Activated CD4-positive, CD25-positive, alpha-beta regulatory T cell treated with anti-CD3 and anti-CD28 coated beads, Interleukin-2, amount 50 U/mL, for 72 hours (primary cell): ENCODE measurements at places on chromosomes 2 and 18.

- no peak for DNase-seq
These were observed 2.1 kb upstream of the SIX3 start for GRCh38 chr2:44939106-44940048.

DNA sequence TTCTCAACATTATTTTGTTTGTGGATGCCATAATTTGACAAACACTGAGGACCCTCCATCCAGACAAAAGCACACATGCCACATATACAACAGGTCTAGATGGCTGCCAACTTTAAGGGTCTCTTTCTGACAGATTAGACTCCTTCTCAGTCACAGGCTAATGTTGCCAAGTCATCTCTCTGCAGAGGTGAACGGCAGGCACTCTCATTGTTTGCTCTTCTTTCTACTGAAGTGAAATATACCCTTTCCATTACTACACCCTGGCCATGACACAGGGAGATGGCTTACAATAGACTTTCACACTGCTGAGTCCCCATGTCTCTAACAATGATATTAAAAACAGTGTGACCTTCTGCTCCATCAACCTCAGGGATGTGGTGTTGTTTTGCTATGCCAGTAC is 47.5 kb upstream of the ZNF397 start:
- DNase-seq = no peak

DNA sequence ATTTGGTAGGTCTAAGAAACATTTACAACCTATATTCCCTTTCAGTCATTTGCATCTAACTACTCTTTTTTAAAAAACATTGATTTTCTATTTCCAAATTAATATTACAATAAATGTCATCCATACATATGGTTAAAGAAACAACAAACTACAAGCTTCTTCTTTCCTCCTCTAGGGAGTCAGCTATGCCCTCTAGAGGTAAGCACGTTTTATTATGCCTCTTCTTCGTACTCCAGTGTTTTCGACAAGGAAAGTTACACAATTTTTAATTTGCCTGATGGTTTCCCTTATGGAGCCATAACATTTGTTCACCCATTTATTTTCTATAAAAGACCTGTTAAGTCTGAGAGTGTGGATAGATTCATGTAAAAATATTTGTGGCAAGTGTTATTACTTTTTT is 183.4 kb upstream of the CDH7 start:
- DNase-seq = no peak

GRCh38 chr2:3125001-3125760 is 252.4 kb downstream of the EIPR1 start:
- no peak for DNase-seq

GRCh38 chr2:104733226-104733943 is 120.5 kb upstream of the POU3F3 start:
- no peak for DNase-seq

GRCh38 chr18:58492891-58493469 is 135.9 kb downstream of the ALPK2 start:
- DNase-seq = no peak

GRCh38 chr2:73385504-73386341 is at the start of gene ALMS1:
Gene ALMS1 (plus strand): TSS chr2:73385836. CDS start chr2:73385869, 33 bp downstream.
- peak; percentile 86 for DNase-seq

- DNase-seq = no peak
These were observed 62.5 kb upstream of the RAB27B start for GRCh38 chr18:54765636-54766375.

DNA sequence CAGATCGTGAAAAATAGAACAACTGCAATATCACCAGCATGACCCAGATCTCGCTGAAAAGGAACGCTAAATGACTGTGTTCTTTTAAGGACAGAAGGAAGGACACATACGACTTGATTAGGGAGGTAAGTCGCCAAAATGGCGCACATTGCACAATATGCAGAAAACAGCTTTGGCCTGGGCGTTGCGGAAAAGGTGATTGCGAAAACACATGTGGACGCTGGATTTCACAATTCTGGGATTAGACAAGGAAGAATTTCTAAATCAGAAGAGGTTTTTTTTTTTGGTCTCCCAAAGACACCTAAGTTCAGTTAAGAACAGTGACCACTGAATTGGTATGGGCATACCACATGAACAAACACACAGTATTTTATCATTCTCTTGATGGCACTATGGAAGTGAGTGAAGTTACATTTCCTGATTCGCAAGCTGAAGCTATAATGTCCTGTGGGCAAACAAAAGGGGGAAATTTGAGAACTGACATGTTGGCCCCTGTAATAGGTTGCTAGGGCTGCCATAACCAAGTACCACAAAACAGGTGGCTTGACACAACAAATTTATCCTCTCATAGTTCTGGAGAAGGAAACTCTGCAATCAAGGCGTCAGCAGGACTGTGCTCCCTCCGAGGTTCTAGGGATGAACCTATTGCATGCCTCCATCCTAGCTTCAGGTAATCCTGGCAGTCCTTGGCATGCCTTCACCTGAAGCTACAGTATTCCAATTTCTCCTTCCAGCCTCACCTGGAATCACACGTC is 25.8 kb upstream of the ERICH2 start:
- no peak for DNase-seq

DNA sequence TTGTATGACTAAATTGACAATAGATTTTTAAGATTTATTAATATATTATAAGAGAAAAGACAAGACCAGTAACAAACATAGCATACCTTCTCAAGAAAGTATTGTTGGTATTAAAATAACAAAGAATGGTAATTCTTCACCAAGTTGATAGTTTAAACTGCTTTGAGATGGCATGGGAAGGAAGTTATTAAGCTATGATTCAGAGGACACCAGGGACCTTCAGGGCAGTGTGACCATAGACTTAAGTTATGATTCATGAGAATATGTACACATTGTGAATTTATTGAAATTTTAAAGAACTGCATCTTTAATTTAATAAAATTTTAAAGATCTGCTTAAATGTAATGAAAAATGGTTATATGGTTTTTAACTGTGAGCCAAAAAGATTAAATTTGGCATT is 205.7 kb downstream of the DSEL start:
- no peak for DNase-seq

DNA sequence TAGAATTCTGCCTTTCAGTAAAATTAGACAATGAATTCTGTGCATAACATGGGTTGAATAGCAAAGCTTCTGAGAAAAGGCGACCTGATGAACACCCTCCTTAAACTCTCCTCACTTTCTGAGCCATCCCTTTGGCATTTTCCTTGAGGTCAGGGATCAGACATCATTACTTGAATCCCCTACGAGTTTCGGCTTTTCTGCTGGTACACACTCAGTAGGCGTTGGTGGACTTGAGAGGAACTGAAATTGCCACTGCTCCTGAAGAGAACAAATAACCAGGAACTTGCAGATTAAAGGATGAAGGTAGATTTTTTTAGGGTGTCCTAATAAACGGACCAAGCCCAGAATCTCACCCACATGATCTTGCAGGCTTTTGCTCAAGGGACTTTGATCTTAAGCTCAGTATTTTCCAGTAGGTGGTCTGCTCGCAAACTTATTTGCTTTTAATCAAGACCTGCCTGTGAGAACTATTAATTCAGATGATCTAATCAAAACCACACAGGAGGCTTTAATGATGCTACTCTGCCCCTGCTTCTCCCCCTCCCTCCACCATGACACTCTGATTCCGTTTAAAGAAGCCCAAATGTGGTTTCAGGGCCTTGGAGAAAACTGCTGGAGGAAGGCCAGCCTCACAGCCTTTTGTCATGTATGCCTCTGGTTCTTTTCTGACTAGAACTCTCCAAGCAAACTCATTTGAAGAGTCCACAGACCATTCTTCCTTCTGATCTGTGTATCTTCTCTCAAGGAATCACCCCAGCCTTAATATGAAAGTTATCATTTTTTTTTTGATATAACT is 124.9 kb downstream of the PRKCE start:
- no peak for DNase-seq

DNA sequence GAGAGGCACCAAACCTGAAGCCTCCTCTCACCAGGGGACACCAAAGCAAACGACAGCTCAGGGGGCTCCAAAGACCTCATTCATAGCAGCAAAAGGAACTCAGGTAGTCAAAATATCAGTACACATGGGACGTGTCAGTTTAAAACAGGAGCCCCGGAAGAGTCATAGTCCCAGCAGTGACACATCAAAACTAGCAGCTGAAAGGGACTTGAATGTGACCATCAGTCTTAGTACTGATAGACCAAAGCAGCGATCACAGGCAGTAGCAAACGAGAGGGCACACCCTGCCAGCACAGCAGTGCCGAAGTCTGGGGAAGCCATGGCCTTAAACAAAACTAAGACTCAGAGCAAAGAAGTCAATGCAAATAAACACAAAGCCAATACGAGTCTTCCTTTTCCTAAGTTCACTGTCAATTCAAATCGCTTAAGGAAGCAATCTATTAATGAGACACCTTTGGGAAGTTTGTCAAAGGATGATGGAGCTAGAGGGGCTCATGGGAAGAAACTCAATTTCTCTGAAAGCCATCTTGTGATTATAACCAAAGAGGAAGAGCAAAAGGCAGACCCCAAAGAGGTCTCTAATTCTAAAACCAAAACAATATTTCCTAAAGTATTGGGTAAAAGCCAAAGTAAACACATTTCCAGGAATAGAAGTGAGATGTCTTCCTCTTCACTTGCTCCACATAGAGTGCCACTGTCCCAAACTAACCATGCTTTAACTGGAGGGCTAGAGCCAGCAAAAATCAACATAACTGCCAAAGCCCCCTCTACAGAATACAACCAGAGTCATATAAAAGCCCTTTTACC is 1.2 kb downstream of the GALNT5 start:
- DNase-seq = no peak

- no peak for DNase-seq
These were observed 98.1 kb downstream of the COL6A3 start for GRCh38 chr2:237315829-237316225.

DNA sequence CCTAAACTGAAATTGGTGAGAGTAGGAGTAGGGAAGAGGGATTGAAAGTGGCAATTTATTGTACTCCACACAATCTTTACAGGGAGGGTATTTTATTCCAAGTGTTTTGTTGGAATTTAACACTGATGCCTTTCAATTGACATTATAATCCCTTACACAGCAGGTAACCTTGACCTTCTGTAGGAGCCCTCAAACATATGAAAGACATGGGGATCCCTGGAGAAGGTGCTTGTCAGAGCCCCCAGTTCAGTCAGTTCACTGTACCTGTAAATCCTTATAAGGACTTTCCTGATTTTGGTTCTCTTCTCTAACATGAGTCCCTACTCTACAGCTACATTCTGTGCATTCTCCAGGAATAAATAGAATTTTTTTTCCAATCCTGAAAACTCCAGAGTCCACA is 384.9 kb upstream of the NRP2 start:
- no peak for DNase-seq

DNA sequence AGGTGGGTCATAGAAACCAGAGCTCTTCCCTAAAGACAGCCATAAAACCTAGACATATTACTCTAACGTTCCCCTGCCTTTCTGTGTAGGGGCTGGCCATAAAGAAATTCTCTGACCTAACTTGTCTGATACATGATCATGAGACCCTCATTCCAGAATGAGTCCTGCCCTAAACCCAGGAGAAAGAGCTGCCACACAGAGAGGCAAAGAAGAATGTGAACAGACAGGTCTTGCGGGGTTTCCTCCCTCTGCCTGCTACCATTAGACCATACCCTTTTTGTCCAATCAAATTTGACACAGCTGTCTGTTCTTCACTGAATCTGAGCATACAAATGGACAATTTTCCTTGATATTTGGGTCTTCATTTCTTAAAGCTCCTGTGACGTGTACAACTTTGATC is 198.8 kb upstream of the LHCGR start:
- DNase-seq = no peak

- no peak for DNase-seq
These were observed 77.0 kb downstream of the CIB4 start for GRCh38 chr2:26564121-26564644.

DNA sequence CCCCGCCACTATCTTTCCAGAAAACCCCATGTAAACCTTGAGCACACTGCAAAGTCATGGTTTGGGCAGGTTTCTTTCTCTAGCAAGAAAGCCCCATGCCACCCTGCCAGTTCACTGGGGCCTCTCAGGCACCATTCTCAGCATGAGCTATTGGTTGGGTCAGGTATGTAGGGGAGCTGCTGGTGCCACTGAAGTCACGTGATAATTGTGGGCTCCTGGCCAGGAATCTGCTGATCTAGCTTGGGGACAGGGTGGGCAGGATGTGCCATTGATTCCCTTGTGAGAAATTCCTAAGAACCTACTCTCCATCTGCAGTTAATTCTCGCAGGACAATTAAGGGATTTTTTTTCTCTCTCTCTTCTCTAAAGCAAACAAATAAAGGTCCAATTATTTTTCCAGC is 26.5 kb upstream of the HNMT start:
- DNase-seq = no peak

- DNase-seq = no peak
These were observed 35.9 kb downstream of the NABP1 start for GRCh38 chr2:191713837-191714236.

GRCh38 chr18:12517142-12517825 is 109.6 kb downstream of the PRELID3A start:
- no peak for DNase-seq

DNA sequence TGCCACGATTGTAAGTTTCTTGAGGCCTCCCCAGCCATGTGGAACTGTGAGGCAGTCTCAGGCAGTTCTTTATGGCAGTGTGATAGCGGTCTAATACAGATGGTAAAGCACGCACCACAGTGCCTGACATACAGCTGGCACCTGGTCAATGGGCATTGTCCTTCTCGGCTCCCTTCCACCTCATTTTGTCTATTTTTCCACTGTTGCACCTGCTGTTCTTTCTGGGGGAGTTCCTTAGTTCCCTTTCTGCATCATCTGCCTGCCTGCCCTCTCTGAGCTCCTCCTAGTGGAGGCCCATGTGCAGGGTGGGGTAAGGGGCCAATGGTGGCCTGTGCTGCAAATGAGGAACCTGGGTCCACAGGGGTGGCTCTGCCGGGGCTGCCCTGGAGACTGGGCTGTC is 157.6 kb downstream of the LPIN1 start:
- no peak for DNase-seq

DNA sequence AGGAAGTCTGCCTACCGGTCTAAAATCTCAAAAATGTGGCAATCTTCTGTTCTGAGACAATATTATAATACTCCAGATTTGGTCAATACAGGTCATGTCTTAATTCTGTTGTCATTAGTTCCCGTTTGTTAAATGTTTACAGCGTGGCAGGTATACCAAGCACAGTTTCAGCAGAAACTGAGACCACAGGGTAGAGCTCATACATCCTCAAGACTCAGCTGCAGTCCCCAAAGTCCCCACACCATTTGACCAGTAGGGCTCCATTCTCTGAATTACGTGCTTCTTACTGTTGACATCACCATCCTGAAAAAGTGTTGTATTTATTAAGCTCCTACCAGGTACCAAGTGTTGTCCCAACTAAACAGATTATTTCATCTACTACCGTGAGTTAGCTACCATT is 157.1 kb downstream of the MC4R start:
- DNase-seq = no peak

DNA sequence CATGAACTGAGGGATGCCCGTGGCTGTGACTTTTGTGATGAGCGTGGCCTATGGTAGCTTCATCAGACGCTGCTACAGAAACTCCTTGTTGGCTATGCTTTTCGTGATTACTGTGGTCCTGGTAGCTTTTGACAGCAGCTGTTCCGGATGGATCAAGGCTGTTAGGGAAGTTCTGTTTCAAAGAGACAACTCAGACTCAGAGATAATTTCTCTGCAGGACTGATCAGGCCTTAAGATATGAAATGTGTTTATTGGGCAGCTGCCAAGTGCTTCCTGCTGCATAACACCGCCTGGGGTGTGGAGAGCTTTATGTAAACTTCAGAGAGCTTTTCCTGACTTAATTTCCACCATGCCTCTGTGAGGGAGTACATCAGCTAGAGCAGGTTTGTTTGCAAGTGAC is 243.8 kb downstream of the TSN start:
- DNase-seq = no peak
